Prostate gland (tissue), 2 donors: ENCODE measurements at places on chromosomes 5 and 9.

DNA sequence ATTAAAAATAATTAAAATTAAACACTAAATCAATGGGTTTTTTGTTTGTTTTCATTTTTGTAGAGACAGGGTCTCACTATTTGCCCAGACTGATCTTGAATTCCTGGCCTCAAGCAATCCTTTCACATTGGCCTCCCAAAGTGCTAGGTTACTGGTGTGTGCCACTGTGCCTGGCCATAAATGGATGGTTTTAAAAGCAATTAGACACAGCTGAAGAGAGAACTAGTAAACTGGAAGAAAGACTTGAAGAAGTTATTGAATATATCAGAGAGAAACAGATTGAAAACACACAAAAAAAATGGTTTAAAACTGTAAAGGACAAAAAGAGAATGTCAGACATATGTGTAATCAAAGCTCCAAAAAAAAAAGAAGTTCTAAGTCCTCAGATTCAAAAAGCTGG lies 83.0 kb downstream of the DENND1A start:
- no peak overlapping the region for H3K27ac ChIP-seq
- H3K4me3 ChIP-seq: no peak overlapping the region
- DNase-seq: no peak
- no peaks in the 10 kb centered on the region for H3K36me3 ChIP-seq

GRCh38 chr5:155878991-155879575 lies 447.9 kb upstream of the SGCD start:
- H3K27me3 ChIP-seq: no peaks in the 10 kb centered on the region
- H3K27ac ChIP-seq: no peak overlapping the region
- no peaks in the 10 kb centered on the region for H3K4me1 ChIP-seq
- DNase-seq: no peak
- H3K36me3 ChIP-seq: no peaks in the 10 kb centered on the region

- H3K4me3 ChIP-seq: no peak overlapping the region
- DNase-seq: peak; percentile 44
- H3K27ac ChIP-seq: peak overlapping the region; percentile 26
- H3K4me1 ChIP-seq: no peaks in the 10 kb centered on the region
- H3K36me3 ChIP-seq: no peaks in the 10 kb centered on the region
Observed at GRCh38 chr9:12813960-12814876, 39.4 kb downstream of the LURAP1L start.

- no peaks in the 10 kb centered on the region for H3K4me1 ChIP-seq
- no peak for DNase-seq
- H3K27ac ChIP-seq: no peak overlapping the region
- no peaks in the 10 kb centered on the region for H3K36me3 ChIP-seq
Observed at GRCh38 chr9:97525451-97525850, 24.0 kb downstream of the TMOD1 start.

DNA sequence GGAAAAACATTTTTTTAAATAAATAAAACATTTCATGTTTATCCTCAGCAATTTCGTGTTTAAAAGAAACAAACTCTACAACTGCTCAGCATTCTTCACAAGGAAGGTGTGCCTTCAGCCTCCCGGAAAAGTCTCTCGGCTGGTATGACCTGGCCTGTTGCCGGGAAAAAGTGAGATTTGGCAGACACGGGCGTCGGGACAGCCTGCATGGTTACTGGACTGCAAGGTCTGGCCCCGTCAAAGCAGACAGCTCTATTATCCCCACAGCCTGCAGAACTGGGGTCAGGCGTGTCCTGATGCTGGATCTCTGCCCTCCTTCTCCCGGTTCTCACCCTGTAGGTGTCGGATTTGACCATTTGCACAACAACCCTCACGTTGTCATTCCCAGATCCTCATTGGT lies 120.3 kb upstream of the SPATA31C2 start:
- H3K4me3 ChIP-seq: no peak overlapping the region
- H3K27me3 ChIP-seq: no peaks in the 10 kb centered on the region
- no peak overlapping the region for H3K27ac ChIP-seq
